Suppressor macrophage (primary cell): ENCODE measurements at places on chromosomes 12 and 14.

DNA sequence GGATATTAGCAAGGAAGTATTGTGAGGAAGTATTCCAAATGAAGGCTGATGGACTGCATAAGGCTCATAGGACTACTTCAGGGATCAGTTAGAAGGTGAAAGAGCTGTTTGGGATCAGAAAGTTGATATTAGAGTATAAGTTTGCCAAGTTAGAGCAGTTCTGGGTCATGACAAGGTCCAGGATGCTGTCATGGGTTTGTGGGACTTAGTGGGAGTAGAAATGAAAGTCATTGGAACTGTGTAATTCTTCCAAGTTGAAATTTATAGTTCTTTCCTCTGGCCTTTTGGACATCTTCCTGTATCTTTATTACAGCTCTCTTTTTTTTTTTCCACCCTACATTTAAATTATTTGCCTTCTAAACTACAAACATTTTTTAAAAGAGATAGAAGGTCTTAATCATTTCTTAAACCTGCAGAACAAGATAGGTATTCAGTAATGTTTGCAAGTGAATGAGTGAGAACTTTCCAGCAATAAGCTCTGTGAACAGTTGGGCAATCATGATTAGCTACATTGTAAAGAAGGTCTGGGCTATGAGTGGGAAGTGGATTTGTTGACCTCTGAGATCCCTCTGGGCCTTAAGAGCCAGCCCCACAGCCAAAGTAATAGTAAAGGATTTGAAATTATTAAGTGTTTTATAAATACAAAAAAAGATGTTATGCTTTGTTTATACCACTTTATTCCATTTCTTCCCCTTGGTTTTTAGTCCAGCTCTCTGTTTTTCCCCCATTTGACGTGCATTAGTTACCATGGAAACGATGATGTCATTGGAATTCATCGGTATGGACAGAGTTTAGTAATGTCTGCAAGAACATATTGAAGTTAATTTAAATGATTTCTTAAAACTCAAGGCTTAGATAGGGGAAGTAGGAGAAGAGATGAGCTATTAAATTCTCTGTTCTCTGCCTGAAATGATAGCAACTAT is 247.9 kb upstream of the ARHGAP5 start:
- no peak for DNase-seq

GRCh38 chr14:100290607-100291304 is 15.5 kb downstream of the SLC25A29 start:
- no peak for DNase-seq

DNA sequence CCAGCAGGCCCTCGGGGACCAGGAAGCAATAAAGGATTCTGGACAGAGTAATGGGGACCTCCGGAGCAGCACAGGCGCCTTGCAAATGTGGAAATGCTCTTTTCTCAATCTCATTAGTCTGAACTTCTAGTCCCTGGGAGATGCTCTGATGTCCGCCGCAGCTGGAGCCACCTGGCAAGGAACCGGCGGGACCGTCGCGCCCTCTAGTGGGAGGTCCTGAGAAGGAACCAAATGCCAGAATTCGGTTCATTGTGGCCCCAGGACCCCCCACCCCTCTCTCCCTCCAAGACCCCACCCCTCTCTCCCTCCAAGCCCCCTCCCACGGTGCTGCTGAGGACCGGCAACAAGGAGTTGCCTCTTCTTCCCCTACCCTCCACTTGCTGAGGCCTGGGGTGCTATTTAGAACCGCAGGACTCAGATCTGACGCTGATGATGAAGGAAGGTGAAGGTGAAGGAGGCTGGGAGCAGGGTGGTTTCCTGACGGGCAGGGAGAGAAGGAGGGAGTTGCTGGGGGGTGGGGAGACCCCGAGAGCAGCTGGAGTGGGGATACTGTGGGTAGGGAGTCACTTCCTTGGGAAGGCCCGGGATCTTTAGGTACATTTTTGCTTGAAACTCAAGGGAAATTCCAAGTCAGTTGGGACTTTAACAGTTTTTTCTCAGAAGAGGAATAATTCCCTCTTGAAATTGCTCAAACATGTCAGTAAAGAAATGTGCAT is 42.5 kb downstream of the SMIM41 start:
- peak; percentile 62 for DNase-seq

GRCh38 chr12:69096669-69097335 is 142.6 kb upstream of the CPSF6 start:
- DNase-seq = peak; percentile 22

GRCh38 chr12:48631071-48631470 is 51.0 kb downstream of the KANSL2 start:
- no peak for DNase-seq

- DNase-seq = no peak
These were observed 1.5 kb upstream of the HOTAIR start for GRCh38 chr12:53976172-53976822.

DNA sequence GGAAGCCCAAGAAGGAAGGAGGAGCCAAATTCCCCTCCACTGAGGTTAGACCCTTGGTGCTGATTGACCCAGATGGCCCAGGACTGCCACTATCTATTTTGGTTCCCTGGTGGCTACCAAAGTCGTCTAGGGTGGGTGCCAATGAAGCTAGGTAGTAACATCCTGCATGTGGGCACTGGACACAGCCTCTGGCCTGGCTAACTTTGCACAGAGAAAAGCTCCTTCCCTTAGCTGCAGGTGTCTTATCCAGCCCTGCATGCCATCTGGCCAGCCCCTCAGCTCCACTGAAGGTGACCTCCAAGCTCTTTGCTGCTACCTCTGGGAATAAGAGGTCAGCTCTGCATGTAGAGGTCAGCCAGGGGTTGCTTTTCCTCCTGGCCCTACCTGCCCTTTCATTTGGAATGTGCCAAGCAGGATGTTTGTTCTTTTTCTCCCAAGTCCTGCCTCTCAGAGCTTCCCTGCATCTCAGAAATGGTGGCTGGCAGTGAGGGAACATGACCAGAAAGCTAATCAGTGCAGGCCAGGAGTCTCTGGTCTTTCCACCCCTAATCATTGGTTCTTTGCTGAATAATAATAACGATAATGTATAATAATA is 34.0 kb downstream of the JDP2 start:
- no peak for DNase-seq

DNA sequence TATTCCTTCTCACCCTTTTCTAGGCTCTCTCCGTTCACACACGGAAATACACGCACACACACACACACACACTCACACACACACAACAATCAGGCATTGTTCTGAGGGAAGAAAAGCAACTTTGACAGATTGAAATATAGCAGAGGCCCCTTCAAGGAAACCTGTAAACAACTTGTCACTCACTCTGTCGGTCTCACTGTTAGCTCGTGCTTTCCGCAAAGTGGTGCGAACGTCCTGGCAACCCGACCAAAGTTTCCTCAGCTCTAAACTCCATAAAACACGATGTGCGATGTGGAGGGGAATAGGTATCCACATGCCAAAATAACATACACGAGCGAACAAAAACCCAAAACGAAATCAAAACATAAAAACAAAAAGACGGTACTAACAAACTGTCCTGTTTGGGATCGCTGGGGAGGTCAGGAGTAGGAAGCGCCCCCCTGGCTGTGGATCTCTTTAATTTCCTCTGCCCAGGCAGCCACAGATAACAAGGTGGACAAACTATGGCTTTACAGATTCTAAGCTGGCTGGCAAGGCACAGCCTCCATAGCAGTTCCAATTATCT is 822 bp upstream of the SOX5 start:
- no peak for DNase-seq

- peak; percentile 24 for DNase-seq
These were observed 25.0 kb downstream of the A2ML1 start for GRCh38 chr12:8847435-8847834.

GRCh38 chr14:76976240-76977005 is 52.1 kb downstream of the IRF2BPL start:
- DNase-seq = no peak

GRCh38 chr12:50606675-50607375 is 102.0 kb downstream of the DIP2B start:
- DNase-seq = peak; percentile 39

DNA sequence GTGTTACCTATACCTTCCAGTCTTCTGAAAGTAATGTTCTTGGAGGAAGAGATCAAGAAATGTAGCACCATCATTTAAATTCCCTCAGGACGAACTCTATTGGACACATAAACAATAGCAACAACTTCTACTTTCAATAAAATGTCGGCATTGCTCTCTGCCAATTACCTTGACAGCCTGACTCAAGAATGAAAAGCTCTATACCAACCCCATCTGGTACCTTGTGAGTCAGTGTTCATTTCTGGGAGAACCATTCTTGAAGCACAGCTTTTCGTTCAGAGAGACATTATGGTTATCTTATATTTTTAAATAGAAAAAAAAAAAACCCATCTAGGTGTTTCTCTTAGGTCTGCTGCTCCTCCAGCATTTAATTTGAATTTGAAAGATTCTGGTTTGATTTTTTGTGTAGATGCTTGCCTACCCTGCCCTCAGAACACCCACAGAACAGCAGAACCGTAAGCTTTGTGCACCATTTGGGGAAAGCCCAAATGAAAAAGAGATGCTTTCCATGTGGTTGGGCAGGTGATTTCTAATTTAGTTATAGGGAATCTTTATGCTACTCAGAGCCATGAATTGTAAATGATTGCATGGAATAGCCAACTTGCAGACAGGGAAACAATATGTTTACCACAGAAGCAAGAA is 156.0 kb downstream of the SAMD4A start:
- DNase-seq = peak; percentile 68
